CD4-positive, alpha-beta T cell treated with Interleukin-21 for 1 hour (primary cell): ENCODE measurements at places on chromosomes 3 and 15.
A peak's percentile ranks its signal among the peaks of the same experiment; 100 is the strongest.

- no peak for DNase-seq
These were observed 16.6 kb upstream of the ARHGEF3 start for GRCh38 chr3:56818156-56818985.

- no peak for DNase-seq
These were observed 129.1 kb upstream of the MBNL1 start for GRCh38 chr3:152139651-152140050.

GRCh38 chr3:193780810-193781478 is 187.9 kb downstream of the OPA1 start:
- DNase-seq, result peak; percentile 9

GRCh38 chr3:158443632-158444031 is 127.4 kb upstream of the MLF1 start:
- no peak for DNase-seq

DNA sequence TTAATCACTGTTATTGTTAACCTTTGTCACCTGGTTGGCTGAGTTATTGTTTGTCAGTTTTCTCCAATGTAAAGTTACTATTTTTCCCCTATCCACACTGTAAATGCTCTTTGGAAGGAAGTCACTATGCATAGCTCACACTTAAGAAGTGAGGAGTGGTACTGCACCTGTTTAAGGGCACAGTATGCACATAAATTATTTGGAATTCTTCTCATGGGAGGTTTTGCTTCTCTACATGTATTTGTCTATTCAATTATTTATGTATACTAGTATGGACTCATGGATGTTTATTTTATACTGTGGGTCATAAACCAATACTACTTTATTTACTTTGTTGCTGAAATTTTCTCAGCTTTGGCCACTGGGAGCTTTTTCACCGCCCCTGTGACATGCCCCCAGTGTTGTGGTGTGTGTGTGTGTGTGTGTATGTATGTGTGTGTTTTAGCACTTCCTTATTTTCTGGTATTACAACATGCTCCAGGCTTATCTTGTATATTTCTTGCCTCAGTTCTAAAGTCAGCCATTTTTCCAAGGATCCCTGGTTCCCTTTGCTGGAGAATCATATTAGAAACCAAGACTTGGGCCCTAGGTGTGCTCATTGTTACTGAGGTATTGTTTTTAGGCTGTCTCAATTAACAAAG is 290.5 kb downstream of the KBTBD8 start:
- DNase-seq, result no peak

DNA sequence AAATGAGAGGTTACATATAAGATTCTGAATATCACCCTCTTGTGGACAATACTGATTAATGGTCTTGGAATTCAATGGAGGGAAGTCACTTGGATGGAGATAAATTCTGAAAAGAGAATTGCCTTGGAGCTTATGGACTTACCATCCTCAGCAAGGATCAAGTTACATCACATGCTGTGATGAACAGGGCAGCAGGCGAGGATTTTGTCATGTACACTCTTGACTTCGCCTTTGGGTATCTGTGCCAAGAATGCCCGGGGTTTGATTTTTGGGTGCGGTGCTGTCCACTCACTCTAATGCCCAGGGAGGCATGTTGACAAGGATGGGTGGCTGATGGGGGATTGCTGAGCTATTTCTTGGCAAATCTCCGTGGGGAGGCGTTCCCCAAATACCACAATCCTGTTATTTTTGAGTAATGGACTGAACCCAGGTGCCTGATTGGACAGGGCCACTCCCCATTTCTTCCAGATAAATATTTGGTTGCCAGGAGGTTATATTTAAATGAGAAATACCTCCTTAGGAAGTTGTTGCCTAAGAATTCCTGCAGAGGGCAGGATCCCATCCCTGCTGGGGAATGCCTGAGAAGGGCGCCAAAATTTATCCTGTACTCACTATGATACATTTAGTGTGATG is 96.3 kb downstream of the TPRG1 start:
- no peak for DNase-seq

- no peak for DNase-seq
These were observed 457.1 kb downstream of the SQOR start for GRCh38 chr15:46091860-46092450.

DNA sequence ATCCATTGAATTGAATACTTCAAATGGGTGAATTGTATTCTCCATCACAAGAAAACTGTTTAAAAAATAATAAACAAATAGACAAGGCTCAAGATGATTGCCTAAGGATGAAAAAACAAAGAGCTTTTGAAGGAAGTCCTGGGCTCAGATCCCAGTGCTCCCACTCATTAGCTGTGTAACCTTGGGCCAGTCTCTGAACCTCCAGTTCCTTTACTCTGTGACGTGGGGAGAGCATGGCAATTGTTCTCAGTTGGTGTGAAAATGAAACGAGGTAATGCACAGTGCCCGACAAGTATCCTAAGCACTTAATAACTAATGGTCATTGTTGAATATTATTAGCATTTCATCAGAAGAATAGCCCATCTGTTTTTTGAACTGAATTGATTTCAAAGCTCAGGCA is 40.7 kb downstream of the TNIK start:
- no peak for DNase-seq

- no peak for DNase-seq
These were observed 88.0 kb downstream of the TTBK2 start for GRCh38 chr15:42832576-42832975.

DNA sequence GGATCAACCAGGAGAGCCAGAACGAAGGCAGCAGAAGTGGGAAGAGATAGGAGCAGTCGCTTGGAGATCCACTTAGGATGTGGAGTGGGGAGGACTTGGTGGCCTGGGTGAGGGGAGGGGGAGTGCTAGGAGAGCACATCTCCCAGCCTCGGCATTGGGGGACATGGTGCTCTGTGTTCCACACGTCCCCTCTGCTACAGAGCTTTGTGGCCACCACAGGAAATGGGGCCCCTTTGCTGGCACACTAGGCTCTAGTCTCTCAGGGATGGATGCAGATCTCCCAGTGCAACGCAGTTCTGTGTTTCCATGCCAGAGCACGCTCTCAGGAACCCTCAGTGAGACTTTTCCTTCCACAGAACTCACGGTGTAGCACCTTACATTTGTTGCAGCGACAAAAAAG is 68.8 kb downstream of the CHDH start:
- DNase-seq, result no peak

DNA sequence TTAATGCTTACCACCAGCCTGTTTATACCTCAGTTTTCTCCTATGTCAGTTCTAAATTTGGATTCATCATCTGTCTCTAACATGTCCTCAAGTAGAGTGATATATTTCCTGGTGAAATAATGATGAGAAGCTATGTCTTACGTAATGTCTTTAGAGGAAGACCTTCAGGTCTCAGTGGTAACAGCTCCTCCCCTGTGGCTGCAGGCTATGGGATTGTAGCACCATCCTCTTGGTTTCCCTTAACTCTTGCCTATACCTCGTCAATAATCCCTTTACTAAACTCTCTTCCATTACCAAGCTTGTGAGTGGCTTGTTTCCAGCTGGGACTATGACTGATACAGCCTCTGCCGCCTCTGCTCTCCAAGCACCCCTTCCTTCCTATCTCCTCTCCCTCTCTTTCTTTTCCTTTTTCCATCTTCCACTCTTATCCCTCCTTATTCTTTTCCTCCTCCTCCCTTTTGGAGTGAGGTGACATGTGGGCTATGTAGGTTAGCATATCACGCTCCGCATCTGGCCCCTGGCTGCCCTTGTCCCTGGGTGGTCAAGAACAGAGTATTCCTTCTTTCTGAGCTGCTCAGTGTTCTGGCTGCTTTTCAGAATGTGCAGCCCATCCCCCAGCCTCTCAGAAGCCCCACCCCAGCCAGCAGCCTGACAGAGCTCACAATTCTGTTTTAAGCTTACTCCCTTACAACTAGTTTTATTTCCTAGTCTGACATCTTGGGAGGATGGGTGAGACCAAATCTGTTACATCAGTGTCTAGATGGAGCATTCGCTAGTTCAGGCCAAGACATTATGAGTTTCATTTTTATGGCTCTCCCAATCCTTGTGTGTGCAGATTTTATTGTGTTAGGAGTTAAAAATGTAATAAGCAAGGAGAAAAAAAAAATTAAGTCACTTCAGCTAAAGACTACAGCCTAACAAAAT is 75.0 kb upstream of the RNU6-1 start:
- DNase-seq, result no peak

DNA sequence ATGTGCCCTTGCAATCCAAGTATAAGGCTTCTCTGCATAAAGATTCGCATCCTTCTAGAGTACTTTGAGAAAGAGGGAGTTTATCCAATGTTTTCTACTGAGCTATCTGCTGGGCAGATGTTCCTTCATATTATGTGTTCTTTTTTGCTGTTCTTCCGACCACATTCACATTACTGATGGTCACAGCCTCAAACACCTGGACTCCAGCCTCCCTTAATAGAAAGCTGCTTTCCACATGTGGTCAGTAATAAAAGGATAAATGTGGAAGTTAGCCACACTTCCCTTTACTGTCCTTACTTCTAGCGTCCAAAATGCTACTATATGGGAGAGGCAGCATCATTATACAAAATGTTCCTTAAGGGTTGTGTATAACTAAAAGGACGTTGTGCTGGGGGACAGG is 116.9 kb downstream of the CD47 start:
- DNase-seq, result no peak

DNA sequence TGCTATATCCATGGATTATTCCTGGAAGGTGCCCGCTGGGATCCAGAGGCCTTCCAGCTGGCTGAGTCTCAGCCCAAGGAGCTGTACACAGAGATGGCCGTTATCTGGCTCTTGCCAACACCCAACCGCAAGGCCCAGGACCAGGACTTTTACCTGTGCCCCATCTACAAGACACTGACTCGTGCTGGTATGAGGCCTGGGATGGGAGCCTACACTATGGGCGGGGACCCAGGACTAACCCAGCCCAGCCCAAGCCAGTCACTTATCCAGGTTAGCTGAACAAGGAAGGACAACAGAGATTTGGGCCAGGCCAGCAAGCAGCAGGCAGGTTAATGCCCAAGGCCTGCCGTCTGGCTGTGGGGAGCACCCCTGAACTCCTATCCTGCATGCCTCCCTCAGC is 45.3 kb downstream of the SEMA3G start:
- DNase-seq, result no peak

GRCh38 chr3:4841776-4842440 is 137.3 kb upstream of the BHLHE40 start:
- DNase-seq, result no peak

- no peak for DNase-seq
These were observed 6.2 kb upstream of the TIPARP start for GRCh38 chr3:156668073-156668763.

DNA sequence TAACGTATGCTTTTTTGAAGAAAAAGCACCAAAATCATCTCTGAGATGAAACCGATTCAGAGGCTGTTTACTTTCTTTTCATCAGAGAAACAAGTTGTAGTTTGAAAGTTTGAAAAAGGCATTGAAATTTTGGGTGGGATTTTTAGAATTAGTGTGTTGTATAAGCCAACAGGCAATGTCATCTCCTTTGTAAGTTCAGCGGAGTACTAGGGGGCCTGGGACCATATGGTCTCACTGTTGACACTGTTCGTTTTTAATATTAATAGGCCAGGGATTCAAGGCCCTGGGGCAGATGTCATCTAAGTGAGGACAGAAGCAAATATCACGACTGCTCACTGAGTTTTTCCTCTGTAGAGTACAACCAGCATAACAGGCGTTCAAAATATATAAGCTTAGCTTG is 256.2 kb upstream of the RARB start:
- DNase-seq, result no peak

GRCh38 chr3:43870120-43870519 is 179.4 kb downstream of the ABHD5 start:
- DNase-seq, result no peak

DNA sequence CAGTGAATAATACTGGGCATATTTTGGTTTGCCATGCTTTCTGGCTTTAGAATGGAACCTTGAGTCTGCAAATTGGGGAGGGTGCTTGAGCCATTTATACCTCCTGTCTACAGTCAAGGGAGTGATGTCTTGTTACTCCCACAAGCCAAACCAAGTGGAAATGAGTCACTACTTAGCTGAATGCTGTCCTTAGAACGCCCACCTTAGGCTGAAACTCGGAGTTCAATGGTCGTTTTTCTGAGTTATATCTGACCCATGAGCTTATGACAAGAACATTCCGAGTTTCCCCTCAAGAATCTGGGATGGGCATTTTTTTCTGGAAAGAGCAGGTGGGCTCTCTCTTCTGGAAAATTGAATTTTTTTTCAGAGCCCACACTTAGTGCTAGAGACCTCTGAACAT is 17.4 kb upstream of the CLDN18 start:
- DNase-seq, result no peak

- no peak for DNase-seq
These were observed 70.5 kb downstream of the PYDC2 start for GRCh38 chr3:191531434-191531972.

- peak; percentile 6 for DNase-seq
These were observed 65.5 kb downstream of the MEF2A start for GRCh38 chr15:99631255-99631654.

DNA sequence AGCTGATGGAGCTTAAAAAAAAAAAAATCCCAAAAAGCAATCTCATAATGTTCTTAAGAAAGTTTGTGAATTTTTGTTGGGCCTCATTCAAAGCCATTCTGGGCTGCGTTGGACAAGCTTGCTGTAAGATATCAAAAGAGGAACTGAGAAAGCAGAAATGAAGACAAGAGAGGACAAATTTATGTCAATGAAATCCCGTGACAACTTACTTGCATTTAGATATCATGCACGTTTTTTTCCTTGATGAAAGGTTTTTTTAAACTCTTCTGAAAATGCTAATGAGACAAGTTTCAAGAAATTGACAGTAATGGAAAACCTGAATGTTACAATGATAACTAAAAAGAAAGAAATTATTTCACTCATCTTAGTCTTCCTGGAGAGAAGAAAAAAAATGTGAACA is 662.9 kb downstream of the SQOR start:
- DNase-seq, result no peak

DNA sequence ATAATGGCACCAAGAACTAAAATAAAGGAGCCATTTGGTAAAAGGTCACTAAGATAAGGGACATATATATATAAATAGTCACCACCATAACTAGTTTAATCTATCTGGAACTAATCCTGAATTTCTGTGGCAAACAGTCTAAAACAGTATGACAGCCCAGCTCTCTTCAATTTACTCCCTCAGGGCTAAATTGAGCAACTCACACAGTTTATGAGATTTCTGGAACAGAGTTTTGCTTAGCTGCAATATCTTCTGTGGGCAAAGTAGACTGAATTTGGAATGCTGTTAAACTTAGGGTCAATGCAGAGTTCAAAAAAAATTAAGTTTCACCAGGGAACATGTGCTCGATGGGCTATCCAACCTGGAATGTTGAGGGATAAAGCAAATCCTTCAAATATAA is 70.1 kb upstream of the VEPH1 start:
- no peak for DNase-seq

DNA sequence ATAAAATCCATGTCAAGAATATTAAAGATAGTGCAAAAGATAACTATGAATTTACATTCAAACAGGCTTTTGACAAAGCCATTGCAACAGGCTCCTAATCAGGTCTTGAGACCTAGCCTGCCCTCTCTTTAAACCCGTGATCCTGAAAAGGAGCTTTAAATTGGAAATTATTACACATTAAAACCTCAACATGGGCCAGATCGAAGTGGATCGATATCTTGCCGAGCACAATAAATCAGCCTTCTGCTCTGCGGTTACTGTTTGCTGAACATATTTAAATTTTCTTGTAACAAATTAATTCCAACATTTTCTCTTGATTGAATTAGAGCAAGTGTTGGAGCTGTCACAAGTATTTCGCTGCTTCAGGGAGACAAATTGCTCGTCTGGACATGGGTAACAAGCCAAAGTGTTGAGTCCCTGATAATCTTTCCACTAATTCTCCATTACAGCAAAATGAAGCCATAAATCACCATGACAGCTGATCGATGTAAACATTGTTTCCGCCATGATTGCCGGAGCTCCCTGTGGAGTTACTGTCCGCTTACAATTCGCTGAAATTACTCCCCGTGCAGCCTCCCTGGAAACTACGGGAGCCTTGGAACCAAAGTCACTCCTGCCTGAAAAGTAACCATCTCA is 47.6 kb downstream of the SHOX2 start:
- DNase-seq, result no peak
